NCI-H187 (cell line): ENCODE measurements at places on chromosomes 2 and 18.

DNA sequence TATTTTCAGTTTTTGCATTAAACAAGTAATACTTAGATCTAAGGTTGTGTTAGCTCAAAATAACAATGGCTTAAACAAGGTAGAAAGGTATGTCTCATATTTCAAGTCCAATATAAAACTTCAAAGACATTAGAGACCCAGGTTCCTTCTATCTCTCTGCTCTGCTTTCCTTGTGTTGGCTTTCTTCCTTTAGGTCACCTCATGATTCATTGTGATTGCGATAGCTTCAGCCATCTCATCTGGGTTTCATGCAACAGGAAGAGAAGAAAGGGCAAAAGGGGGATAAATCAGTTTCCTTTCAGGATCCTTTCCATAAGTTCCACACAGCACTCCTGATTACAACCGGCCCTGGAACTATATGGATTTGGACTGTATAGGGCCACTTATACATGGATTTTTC, 16.0 kb upstream of the TBR1 start:
- DNase-seq, result no peak

DNA sequence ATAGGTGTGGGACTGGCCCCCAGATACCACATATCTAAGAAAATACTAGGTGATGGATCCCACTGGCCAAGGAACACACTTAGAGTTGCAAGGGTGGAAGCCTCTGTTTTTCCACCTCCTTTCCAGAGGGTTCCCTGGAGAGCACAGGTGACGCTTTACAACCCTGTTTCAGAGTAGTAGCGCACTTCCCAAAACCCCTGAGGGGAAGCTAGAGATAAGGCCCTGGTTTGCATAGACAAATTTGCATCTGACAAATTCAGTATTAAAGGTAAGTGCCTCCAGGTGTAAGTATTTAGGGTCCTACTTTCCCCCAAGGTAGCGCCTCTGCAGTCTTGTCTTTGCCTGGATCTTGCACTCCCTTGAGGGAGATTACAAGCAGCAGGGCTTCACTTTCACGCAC, 474 bp upstream of the CERKL start:
- no peak for DNase-seq

GRCh38 chr2:128835974-128836373, 517.3 kb upstream of the HS6ST1 start:
- DNase-seq, result no peak

DNA sequence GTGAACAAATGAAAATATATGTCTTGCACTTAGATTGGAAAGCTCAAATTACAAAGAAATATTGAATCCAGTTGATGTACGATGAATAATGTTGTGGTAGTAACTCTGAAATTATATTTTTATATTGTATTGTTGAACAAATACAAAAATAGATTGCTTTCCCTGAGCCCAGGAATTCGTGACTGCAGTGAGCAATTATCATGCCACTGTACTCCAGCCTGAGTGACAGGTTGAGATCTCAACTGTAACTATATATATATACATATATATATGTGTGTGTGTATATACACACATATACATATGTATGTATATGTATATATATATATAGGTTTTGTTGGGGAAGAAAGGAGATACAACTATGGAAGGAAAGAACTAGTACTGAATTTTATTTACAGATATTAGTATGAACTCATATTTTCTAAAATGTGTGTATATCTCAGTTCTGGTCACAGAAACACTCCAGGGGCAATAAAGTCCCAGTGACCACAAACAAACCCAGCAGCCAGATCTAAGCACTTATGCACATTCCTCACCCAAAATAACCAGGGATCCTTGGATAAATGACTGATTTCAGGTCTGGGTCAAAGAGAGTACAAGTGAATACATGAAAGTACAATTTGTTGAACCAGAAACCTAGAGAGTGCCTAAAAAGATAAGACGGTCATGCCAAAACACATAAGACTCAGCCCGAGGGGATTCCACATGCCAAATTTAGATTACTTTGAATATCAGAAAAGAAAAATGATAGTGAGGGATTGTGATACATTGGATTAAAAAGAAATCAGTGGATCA, 146.3 kb downstream of the TMX3 start:
- DNase-seq, result no peak

DNA sequence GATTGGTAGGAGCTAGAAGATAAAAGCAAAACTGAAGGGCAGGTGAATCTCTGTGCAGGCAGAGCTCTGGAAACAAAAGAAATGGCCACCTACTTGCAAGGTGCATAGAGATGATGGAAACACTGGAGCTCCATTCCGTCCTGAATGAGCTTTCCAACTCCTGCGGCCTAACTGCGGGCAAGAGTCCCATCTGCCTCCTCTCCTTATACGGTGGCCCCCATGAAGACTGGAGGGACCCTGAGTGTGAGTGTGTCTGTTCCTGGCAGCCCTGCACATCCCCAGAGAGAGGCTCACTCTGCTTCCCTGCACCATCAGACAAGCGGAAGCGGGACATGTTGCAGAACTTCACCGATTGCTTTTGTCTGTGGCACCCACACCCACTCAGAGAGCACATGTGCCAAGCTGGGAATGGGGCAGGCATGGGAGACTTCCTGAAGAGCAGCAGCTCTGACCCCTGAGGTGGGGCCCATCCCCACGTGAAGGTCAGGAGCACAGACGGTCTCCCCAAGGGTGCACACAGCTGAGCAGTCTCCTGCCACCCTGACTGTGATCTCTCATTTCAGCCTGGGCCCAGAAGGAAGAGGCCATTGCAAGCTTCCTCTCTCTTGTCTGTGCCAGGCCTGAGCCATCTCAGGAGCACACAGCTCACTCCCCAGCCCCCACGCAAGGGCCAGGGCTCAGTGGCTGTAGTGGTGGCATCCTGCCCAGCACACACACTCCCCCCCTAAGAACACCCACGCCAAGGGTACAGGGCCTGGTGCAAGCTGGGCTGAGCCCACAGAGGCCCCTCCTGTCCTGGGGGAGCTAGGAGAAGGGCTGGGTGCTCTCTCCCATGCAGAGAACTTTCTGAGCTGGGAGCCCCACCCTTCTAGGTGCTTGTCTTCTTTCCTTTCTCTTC, 75.3 kb downstream of the STPG4 start:
- DNase-seq, result no peak

DNA sequence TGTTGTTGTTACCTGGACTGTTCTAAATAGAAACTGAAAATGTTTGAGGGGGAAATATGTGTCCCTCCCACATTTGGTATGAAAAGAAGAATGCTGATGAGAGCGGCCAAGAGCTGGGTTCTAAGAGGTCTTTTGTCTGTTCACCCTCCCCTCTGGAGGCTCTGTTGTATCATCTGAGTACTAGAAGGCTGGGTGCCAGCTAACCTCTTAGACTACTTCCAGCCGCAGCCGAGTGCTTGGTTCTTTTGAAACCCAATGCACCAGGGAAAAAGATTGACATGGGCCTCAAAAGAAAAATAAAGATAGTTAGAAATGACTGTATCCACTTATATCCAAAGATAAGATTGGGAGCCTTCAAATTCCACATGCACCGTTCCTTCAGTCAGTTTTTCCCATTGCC, 255.9 kb downstream of the TXNL1 start:
- no peak for DNase-seq

DNA sequence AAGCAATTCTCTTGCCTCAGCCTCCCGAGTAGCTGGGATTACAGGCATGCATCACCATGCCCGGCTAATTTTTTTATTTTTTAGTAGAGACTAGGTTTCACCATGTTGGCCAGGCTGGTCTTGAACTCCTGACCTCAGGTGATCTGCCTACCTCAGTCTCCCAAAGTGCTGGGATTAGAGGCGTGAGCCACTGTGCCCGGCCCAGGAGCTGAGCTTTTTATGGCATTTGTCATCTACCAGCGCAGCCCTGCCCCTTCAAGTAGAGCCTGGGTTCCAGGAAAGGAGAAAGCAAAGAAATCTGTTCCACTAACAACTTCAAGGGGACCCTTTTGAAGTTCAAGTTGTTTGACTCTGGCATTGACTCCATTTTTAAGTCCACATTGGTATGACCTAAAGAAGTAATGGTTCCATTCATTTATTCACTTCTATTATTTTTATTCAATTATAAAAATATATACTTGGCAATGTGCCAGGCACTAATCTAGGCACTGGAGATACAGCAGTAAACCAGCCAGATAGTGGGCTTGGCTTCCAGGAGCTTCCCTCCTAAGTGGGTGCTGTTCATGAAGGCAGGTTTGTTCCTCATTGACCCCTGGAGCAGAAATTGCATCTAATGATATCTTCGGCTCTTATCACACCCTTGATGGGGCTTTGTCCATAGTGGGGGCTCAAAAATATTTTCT, 8.0 kb upstream of the SFTPB start:
- no peak for DNase-seq

GRCh38 chr18:22509423-22509822, 91.7 kb upstream of the CTAGE1 start:
- no peak for DNase-seq

GRCh38 chr2:174058026-174058425, 92.9 kb upstream of the SP3 start:
- no peak for DNase-seq

DNA sequence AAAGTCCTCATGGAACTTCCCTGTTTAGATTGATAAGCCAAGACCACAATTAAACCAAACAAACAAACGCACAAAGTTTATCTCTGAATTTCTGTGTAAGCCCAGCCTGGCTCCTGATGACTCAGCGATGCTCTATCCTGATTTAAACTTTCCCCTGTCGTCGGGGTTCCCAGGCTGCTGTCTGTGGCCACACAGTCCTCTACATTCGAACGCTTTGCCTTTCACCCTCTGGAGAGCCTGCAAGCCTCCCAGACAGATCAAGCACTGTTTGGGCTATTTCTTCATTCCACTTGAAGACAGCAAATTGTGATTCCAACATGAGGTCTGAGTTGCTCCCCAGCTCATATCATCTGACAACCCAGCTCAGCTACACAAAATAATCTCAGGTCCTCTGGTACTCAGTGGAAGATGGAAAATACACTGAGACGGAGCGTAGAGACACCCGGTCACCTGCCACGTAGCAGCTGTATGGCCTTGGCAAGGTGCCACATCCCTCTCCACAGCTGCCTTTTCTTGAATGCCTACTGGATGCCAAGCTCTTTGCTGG, 51.2 kb downstream of the CYRIA start:
- DNase-seq, result no peak

DNA sequence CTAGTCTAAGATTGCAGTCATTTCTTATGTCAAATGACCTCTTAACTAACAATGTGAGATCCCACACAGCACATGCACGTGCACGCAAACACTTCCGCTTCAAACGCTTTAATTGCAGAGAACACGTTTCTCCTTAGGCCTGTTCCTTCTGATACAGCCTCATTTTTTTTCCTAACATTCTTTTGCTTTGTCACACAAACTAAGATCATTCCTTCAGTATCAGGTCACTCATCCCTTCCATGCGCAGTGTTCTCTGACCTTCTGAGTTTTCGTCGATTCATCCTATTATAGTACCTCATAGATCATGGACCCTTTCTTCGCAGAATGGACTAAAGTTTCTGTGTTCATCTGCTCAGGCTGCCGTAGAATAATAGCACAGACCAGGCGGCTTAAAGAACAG, 327.1 kb upstream of the CDH19 start:
- DNase-seq, result no peak

- DNase-seq, result no peak
These were observed 359.4 kb downstream of the PTPRM start for GRCh38 chr18:7926526-7926925.

GRCh38 chr2:132651115-132652045, 18.6 kb downstream of the LYPD1 start:
- no peak for DNase-seq
